ENCODE measurements at places on chromosomes 16 and 17. TPM values are rescaled to one million over a fixed set of nuclear protein-coding genes. Genes with fewer than 3 reads are reported as not detected.

Gene CIITA
- total RNA-seq: 12.0 TPM

DNA sequence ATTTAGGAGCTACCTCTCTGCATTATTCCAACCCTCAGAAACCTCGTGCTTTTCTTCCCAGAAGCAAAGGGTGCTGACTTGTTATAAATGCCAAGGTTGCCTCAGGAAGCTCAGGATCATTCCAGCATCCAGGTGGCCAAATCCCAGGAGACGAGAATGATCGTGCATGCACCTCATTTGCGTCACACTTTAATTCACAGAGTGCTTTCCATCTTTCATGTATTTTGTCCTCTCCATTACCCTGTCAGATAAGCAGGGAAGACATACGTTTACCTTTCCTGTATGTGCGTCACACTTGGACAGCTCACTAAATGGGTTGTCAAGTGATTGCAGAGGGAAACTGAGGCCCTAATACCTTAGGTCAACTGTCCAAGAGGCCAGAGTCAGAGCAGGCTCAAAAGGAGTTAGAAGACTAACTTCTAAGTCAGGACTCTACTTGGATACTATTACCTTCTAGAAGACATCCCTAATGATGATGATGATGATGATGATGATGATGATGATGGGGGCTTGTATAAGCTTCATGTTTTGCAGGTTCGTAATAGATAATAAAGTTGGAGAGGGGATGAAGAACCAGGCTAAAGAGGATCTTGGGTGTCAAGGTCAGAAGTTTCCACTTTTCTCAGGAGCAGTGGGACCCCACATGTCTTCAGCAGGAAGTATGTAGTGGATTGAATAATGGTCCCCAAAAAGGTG, 150.6 kb upstream of the TNRC6C start:
- H3K36me3 ChIP-seq: no peaks in the 10 kb centered on the region
- H3K4me3 ChIP-seq: no peak overlapping the region
- no peak overlapping the region for H3K27ac ChIP-seq
- peaks cover 29% of the 10 kb centered on the region for H3K27me3 ChIP-seq
- H3K4me1 ChIP-seq: no peaks in the 10 kb centered on the region

DNA sequence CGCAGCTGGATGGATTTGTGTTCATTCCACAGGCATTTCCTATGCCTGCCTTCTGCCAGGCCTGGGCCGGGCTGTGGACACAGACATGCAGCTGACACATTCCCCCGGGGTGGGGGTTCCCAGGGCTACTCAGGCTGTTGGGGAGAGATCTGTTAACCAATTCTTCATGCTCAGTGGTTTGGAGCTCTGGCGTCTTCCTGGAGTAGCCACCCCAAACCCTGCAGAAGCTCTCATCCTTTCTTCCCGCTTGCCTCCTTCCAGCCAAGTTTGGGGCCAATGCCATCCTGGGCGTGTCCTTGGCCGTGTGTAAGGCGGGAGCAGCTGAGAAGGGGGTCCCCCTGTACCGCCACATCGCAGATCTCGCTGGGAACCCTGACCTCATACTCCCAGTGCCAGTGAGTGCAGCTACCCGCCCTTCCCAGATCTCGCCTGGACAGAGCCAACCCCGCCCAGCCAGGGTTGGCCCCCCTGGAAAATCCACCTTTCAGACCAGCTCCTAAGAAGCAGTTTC, 2.6 kb downstream of the ENO3 start:
- DNase-seq: no peak
- H3K4me1 ChIP-seq: peaks cover 18% of the 10 kb centered on the region
- peaks cover 6% of the 10 kb centered on the region for H3K36me3 ChIP-seq

Gene PITPNM3
- 0.81 TPM for total RNA-seq

Gene CDH5
- total RNA-seq: not detected

DNA sequence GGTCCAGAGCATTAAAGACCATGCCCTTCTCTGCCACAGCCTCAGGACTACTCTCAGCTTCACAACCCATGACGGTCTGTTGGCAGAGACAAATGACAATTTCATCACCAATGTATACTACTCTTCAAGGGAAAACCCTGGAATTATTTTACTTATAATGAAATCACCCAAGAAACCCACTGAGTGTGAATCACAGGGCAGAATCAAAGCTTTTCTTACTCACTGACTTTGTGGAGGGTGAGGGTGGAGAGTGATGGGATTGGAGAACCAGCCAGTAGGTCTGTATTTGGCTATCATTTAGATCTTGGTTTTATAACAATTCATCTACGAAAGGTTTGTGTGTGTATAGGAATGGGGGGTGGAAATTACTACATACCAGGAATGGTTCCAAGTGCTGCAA, 442.6 kb downstream of the SHISA9 start:
- no peak for DNase-seq
- no peak overlapping the region for H3K27ac ChIP-seq
- H3K27me3 ChIP-seq: no peaks in the 10 kb centered on the region
- no peaks in the 10 kb centered on the region for H3K36me3 ChIP-seq
- H3K4me1 ChIP-seq: no peaks in the 10 kb centered on the region
- H3K4me3 ChIP-seq: no peak overlapping the region

All from activated T-helper 1 cell treated with anti-CD3 and anti-CD28 coated beads, Interleukin-12 subunit alpha, Interleukin-12 subunit beta, Interleukin-2, Interleukin-4 antibody, amounts not matched to agents 30 ng/mL and 10 ng/mL and 1 ng/mL, durations not matched to agents 14 hours and 24 hours and 36 hours (primary cell).